SK-N-MC (cell line): ENCODE measurements at places on chromosomes 16 and 17.
A peak's percentile ranks its signal among the peaks of the same experiment; 100 is the strongest.

GRCh38 chr17:320809-321385 lies 31.7 kb downstream of the RPH3AL start:
- no peak for DNase-seq

DNA sequence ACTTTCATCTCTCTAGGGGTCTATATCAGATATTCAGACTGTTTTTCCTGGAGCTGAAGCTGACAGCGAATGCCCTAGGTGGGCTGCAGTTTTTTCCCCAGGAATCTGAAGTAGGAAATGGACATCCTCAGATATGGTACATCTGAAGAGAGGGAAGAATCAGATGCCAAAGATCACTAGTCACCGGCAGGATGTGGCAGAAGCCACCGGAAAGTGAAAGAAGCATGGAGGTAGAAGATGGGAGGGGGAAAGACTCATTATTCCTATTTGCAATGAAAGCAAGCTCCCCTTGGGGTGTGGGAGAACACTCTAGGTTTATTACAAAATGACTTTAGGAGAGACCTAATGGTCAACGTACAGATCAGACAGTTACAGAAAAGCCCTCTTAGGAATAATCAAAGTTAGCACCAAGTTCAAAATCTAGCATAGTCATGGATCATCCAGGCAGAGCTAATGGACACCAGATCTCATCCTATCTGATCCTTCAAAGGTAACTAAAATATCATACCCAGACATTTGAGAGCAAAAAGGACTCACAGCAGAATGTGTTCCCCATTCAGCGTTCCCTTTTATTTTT lies 110.7 kb downstream of the HS3ST3A1 start:
- DNase-seq: no peak

DNA sequence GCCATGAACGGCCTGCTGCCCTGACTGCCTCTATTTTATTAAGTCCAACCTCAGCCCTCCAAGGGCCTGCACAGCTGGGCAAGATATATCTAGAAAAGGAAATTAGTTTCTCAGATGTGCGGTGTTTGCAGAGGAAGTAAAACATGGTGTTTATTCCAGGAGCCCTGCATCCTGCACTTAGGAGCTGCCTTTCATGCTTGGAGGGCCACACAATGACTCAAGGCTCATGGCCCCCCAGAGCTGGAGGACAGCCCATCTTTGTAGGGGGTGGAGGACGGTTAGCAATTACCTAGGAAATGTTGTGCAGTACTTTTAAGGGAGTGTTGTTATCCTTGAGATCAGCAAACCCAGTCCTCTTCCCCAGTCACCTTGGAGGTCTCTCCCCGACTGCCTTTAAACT lies 80.5 kb downstream of the COPRS start:
- no peak for DNase-seq

DNA sequence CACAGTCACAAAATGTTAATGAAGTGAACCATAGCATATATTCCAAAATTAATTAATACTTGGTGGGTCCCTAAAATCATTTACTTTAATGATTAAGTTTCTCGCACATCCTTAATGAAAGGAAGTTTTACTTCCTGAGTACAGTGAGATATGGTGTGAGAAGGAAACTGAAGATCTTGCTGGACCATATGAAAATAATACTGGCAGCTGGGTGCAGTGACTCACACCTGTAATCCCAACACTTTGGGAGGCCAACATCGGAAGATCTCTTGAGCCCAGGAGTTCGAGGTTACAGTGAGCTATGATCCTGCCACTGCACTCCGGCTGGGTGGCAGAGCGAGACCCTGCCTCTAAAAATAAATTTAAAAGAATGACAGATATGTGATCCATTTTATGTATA lies 62.5 kb downstream of the ABCA8 start:
- no peak for DNase-seq

GRCh38 chr16:51982715-51983680 lies 563.9 kb downstream of the TOX3 start:
- DNase-seq: peak; percentile 32

GRCh38 chr17:58268326-58268725 lies 12.4 kb downstream of the MPO start:
- DNase-seq: no peak

DNA sequence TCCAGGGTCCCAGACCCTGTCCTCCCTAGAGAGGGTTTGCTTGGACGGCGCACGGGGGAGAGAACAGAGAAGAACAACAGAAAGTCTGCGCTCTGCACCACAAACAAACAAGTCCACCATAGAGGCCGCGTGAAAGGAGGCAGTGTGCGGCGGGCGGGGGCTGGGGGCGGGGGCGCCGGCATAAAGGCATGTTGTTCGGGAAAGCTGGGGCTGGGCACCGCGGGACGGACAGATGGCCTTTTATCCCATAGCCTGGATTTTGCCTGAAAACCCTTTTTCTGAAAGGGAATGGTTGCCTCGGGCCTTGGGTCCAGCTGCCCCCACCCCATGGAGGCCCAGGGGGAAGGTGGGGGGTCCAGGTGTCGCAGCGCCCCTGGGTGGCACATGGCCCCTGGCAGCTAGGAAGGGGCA lies 26.0 kb downstream of the FA2H start:
- DNase-seq: no peak

- DNase-seq: no peak
Observed at GRCh38 chr16:630249-630814, 453 bp upstream of the WFIKKN1 start.

GRCh38 chr16:24839347-24839972 lies 6.3 kb upstream of the SLC5A11 start:
- DNase-seq: no peak

DNA sequence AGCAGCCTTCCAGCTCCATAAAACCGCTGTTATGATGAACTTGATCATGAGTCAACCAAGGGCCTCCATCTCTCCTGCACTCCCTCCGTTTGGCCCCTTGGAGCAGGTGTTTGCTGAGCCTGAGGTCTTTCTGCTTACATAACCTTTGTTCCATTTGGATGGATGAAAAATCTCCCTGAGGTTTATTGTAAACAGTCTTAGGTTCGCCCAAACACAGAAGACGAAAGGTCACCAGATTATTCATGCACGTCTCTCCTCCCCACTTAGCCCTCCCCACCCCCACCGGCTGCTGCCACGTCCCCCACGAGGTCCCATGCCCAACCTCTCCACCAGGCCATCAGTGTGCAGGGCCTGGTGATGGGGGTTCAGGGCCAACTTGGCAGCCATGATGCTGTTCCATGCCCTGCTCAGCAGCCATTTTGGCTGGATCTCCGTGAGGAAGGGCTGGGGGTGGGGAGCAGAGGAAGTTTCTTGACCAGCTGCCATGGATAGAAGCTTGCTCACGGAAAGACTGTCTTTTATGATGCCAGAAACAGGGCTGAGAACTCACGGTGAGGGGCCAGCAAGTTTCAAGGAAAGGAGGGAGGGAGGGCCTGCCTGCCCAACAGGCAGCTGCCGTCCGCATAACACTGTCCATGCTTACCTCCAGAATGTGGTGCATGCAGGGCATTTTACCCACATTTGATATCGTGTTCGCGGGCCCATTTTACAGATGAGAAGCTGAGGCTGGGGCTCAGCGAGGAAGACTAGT lies 47.8 kb upstream of the FOXF1 start:
- no peak for DNase-seq

GRCh38 chr17:47948706-47949196 lies 7.4 kb downstream of the PNPO start:
- no peak for DNase-seq

- no peak for DNase-seq
Observed at GRCh38 chr17:73586275-73586832, 57.9 kb downstream of the SDK2 start.

DNA sequence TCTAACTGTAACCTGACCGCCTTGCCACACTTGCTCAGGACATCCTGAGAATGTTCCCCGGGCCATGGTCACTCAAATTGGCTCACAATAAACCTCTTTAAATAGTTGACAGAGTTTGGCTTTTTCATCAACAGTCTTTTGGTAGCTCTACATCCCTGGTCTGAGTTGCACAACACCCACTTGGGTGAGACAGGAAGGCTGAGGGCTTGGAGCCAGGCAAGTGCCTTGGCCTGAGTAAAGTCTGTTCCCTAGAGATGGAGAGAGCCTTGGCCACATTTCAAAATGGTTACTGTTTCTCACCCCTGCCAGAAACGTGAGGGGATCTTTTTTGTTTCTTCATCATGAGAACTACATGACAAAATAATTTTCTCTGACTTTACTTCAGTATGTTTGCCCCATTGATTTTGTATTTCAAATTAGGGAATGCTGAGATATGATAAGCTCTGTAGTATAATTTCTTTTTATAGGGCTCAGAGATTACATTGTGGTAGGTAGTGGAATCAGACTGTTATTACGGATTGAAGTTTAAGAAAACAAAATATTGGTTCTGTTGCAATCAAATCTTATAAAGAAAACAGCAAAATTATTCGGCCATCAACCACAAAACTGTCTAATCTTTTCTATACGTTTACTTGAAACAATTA lies 53.9 kb upstream of the NETO2 start:
- DNase-seq: no peak

DNA sequence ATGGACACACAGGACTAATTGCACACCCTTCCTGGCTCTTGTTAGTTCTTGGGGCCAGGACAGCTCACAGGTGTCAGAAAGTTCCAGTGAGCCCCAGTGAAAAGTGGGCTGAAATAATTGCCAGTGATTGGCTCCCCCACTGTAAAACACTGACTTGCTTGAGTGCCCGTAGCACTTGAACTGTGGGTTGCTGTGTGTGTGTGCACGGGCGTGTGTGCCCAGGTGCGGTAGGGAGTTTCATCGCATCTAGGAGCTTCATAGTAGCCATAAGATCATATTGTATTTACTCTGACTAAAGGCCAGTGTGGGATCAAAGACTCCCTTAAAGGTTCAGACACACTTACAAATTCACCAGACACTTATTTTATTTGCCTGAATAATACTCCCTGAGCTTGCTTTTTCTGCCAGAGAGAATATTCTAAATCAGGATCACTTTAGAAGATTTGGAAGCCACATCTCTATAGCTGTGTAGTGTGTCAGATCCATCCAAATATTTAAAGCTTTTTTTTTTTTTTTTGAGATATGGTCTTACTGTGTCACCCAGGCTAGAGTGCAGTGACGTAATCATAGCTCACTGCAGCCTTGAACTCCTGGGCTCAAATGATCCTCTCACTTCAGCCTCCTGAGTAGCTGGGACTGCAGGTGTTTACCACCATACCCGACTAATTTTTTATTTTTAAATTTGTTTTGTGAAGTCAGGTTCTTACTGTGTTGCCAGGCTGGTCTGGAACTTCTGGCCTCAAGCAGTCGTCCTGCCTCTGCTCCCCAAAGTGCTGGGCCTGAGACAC lies 11.4 kb downstream of the UNK start:
- no peak for DNase-seq

- DNase-seq: no peak
Observed at GRCh38 chr16:9622268-9622667, 530.8 kb downstream of the HAPSTR1 start.

DNA sequence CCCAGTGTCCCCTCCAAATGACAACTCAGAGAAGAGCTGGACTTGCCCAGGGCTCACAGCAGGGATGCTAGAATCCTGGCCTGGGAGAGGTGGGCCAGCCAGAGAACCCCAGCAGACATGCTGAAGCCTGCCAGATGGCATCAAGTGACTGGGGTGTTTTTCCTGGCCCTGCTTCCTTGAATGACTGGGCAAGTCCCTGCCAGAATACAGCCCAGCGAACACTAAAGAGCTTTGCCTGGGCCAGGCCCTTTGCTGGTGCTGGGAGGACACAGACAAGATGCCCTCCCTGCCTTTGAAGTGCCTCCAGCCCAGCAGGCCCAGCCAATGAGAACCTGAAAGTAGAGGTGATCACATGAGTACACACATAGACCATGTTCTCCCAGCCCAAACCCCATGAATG lies 11.5 kb downstream of the ZNF319 start:
- no peak for DNase-seq

DNA sequence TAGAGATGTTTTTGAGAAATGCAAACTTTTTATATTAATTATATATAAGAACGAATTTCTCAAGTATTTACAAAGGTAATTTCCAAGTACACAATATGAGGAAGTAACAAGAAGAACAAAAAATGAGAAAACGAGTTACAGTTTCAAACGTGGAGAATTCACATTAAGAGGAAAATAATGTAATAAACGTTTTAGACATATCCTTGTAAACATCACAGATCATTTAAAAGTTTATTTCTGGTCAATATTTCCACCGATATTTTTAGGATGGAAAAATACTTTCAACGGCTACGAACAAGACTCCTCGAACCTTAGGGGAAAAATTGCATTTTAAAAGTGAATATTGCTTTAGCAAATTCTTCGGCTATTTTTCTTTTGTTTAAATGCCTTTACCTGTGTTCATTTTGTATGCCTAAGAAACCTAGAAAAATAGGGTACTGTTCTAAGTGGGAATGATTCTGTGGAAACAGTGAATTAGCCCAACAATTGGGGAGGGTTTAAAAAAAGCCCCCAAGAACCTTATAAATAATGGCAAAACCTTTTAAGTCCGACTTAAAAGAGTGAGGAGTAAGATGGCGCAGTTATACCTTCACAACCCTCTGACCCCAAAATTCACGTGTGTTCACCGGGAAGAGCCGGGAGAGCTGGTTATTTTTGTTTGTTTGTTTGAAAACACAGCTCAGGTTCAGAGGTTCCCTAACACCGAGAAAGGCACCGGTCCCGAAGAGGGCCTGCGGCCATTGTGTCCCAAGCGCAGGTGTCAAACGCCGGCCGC lies 3.3 kb downstream of the HNF1B start:
- DNase-seq: no peak

DNA sequence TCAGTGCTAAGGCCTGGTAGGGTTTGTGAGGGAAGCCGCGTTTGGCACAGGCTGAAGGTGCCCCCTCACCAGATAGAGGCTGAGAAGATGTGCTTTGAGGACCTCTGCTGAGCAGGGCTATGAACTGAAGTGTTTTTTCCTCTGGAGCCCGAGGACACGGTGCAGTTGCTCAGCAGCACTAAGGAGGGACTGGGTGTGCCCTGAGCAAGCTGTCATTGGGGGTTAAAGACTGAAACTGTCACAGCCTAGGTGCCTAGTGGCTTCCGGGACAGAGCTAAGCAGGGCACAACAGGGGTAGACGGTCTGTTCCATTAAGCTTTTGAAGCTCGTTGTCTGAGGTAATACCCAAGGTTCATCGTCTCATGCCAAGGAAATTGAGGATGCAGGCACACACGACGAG lies 24.8 kb upstream of the ASGR2 start:
- no peak for DNase-seq

DNA sequence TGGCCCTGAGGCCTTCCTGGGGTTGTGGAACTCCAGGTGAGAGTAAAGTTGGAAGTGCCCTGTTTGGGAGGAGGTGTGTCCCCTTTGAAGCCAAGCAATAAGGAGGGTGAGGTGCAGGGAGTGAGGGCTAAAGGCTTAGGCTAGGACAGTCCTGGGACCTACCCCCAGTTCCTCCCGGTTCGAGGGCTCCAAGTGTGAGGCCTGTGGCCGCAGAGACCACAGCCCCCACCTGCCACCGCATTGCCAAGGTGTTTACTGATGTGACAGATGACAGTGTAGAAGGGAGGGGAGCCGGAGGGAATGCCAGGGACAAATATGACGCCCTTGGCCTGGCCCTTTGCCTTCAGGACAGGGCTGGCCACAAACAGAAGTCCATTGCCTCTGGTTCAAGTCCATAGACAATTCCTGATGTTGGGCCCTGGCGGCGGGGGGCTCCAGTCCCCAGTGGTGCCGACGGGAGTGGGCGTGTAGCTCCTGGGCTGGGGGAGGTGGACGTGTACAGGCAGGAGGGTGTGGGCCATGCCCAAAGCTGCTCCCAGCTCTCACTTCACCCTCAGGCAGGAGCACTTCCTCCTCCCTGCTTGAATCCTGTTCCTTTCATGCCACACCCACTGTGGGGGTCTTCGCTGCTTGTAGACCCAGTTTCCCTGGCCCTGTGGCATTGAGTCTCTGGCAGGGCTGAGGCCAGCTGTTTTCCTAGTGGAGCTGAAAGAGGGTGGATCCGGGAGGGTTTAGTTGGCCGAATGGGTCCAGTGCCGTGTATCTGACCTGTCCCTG lies 3.2 kb downstream of the ADORA2B start:
- no peak for DNase-seq

- DNase-seq: no peak
Observed at GRCh38 chr17:9380361-9380760, 195.3 kb downstream of the STX8 start.
